PC-3 (cell line): ENCODE measurements at places on chromosomes 16 and 17. TPM values are rescaled to one million over a fixed set of nuclear protein-coding genes. Genes with fewer than 3 reads are reported as not detected.

Gene HS3ST2
- not detected in 2 replicates for total RNA-seq

Gene PLXDC1
- not detected in 2 replicates for total RNA-seq

Gene CORO1A
- total RNA-seq = 8.4 and 10.3 TPM in 2 replicates

Gene PYY
- not detected in 2 replicates for total RNA-seq

Gene WSCD1
- total RNA-seq = 56.7 and 57.0 TPM in 2 replicates

Gene IFI35
- 8.7 and 12.3 TPM in 2 replicates for total RNA-seq

Gene AMFR
- 98.9 and 107 TPM in 2 replicates for total RNA-seq

Gene GNAO1
- total RNA-seq = not detected in 2 replicates

Gene TNFRSF13B
- not detected in 2 replicates for total RNA-seq

Gene GSG1L
- total RNA-seq = not detected in 2 replicates

Gene CA4
- total RNA-seq = not detected in 2 replicates

Gene MT3
- not detected in 2 replicates for total RNA-seq

Gene IRX5
- 0.22 TPM in 1 of 2 replicates, not detected in the other for total RNA-seq

Gene SMIM36
- not detected in 2 replicates for total RNA-seq

Gene SKAP1
- total RNA-seq = not detected in 2 replicates

Gene RHBDL1
- total RNA-seq = 1.7 and 3.7 TPM in 2 replicates

Gene BAIAP3
- total RNA-seq = 13.1 and 18.2 TPM in 2 replicates

Gene MFSD6L
- total RNA-seq = 0.07 TPM in 1 of 2 replicates, not detected in the other

Gene GIT1
- 24.2 and 32.2 TPM in 2 replicates for total RNA-seq

Gene CCDC200
- total RNA-seq = not detected in 2 replicates

Gene CDR2L
- total RNA-seq = 35.8 and 50.9 TPM in 2 replicates

Gene CTF1
- 0.29 and 0.98 TPM in 2 replicates for total RNA-seq

Gene TMEM235
- total RNA-seq = not detected in 2 replicates

Gene SPATA22
- 1.8 TPM in 1 of 2 replicates, not detected in the other for total RNA-seq

Gene TMEM88
- 1.5 TPM in 1 of 2 replicates, not detected in the other for total RNA-seq

Gene HIGD1B
- total RNA-seq = not detected in 2 replicates

Gene CCDC40
- 5.3 and 7.5 TPM in 2 replicates for total RNA-seq

Gene C17orf67
- 2.3 and 4.4 TPM in 2 replicates for total RNA-seq

Gene KRT9
- total RNA-seq = 1.0 TPM in 1 of 2 replicates, not detected in the other
